ENCODE measurements at places on chromosomes 1 and 21. TPM values are rescaled to one million over a fixed set of nuclear protein-coding genes. Genes with fewer than 3 reads are reported as not detected.

DNA sequence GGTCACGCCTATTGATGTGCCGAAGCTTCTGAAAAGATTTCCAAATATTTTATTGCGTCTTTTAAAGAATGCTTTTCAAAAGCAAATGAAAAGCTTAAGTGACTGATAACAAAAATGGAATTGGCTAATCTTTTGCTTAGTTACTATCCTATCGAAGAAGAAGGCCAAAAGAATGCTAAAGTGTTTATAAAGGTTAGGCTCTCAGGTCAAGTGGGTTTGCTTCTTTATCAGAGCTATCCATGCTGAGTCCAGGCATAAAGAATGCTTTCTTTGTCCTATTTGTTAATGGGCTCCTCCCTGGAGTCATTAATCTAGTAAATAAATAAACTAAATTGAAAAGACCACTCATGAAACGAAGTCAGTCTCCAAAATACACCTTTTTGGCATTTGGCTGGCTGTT is 133.4 kb upstream of the LYPLAL1 start:
- no peak for DNase-seq
- H3K27me3 ChIP-seq, result no peaks in the 10 kb centered on the region
- no peaks in the 10 kb centered on the region for H3K4me1 ChIP-seq
- H3K4me3 ChIP-seq, result no peak overlapping the region
- H3K27ac ChIP-seq, result no peak overlapping the region
- H3K36me3 ChIP-seq, result no peaks in the 10 kb centered on the region

Gene CLSTN1
- total RNA-seq, result 27.0 TPM

DNA sequence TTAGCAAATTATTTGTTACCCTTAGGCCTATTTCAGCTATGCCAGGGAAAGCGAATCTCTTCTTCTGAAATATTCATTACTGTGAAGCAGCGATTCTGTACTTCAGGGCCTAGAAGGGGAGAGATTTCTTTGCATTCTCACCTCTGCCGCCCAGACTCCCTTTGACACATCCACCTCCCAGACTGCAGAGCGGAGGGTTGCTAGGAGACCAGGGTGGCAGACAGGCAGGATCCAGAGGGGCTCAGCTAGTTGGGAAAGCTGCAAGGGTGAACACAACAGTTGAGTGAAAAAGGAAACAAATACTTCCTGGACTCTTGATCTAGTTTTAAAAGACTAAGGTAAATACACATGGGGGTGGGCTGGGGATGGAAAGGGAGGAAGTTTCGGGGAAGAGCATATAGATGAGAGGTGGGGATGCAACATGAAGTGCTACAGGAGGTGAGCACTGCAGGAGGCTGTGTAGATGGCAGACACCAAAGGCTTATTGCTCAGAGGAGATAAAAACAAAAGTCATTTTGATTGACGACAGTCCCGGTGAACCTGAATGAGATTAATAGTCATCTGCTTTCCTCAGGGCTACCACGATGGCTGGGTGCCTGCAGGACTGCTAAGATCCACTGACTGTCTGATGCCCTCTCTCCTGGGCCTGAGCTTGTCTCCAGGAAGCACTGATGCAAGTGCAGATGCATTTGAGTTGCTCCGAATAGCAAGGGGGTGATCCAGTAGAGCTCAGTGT is 26.4 kb upstream of the RAB3GAP2 start:
- H3K4me1 ChIP-seq, result no peaks in the 10 kb centered on the region
- H3K4me3 ChIP-seq, result no peak overlapping the region
- H3K27me3 ChIP-seq, result no peaks in the 10 kb centered on the region
- H3K27ac ChIP-seq, result no peak overlapping the region

DNA sequence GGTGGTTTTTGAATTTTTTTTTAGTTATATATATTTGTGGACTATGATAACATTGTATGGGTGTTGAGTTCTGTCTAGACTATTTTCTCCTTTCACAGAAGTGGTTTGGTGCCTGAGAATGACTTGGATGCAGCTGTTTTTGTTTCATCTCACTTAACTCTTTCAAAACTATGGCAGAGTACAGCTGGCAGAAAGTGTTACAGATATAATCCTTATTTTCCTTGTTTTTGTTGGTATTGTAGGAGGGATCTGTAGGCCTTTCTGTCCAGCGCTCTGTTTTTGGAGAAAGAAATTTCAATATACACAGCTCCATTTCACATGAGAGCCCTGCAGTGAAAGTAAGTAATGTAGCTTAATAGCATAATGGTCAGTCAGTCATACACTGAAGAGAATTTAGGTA is 13.1 kb downstream of the CDC7 start:
- H3K27ac ChIP-seq, result no peak overlapping the region
- DNase-seq, result no peak
- H3K27me3 ChIP-seq, result no peaks in the 10 kb centered on the region

Gene FYB2
- total RNA-seq, result 4.7 TPM

Gene NUP210L
- total RNA-seq, result 0.14 TPM
